ENCODE measurements at places on chromosomes 2 and 18.

DNA sequence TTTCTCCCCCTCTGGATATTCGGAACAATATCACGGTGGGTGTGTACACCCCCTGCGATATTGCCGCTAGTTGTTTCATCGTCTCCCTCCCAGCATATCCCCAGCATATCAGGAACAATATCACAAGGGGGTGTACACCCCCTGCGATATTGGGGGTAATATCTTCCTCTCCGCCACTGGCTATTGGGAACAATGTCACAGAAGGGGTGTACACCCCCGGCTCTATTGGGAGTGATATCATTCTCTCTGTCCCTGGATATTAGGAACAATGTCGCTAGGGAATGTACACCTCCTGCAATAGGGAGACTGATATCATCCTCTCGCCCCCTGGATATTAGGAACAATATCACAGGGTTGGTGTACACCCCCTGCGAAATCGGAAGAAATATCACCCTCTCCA is 1932.0 kb downstream of the SUCLG1 start:
- ATAC-seq = no peak

DNA sequence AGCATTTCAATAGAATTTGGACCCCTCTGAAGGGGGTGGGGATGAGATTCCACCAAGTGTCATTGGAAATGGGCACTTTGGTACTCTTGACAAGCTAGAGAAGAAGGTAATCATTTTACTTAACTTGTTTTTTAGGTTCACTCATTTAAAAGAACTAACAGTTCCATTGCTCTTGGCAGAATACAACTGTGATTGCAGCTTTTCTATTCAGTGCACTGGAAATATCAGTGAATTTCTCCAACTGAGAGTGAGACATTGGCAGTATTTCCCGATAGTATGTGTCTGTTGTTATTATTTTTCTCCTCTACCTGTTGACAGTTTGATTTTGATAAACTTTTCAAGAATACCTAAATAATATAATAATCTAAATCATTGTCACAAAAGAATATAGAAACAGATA is 1356.7 kb upstream of the NXPH2 start:
- ATAC-seq = no peak

DNA sequence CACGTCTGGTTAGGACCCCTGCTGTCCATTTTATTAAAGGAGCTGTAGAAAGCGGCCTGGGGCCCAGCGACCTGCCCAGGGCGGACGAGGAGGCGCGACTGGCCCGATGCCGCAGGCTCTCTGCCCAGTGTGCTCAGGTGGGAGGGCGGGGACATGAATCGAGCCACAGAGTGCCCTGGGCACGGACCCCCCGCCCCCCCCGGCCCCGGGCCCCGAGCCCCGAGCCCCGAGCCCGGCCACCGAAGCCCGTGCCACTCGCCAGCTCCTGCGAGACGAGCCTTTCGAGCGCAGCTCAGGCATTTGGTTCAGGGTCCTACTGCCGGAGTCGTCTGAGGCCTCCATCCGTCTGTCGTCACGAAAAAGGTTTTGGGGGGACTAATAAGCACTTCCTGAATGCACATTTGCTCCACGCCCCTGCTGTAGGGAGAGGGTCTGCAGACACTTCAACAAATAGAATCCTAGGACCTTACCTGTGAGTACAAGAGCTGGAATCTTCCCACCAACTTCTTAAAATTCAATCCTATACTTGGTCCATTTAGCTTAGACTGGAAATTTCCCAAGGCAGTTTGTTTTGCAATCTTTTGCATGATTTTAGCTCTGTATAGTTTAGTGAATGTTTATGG is 602 bp upstream of the ADAM17 start:
- peak; percentile 68 for ATAC-seq

DNA sequence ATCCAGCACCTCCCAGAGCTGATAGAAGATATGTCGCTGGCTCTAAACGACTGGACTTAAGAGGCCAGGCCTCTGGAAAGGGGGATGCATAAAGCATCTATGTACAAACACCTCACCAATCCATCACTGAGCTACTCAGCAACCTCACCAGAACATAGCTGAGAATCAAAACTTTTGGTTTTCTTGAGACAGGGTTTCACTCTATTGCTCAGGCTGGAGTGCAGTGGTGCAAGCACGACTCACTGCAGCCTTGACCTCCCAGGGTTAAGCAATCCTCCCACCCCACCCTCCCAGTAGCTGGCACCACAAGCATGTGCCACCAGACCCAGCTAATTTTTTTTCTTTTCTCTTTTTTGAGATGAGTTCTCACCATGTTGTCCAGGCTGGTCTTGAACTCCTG is 62.9 kb upstream of the MSH6 start:
- ATAC-seq = no peak

DNA sequence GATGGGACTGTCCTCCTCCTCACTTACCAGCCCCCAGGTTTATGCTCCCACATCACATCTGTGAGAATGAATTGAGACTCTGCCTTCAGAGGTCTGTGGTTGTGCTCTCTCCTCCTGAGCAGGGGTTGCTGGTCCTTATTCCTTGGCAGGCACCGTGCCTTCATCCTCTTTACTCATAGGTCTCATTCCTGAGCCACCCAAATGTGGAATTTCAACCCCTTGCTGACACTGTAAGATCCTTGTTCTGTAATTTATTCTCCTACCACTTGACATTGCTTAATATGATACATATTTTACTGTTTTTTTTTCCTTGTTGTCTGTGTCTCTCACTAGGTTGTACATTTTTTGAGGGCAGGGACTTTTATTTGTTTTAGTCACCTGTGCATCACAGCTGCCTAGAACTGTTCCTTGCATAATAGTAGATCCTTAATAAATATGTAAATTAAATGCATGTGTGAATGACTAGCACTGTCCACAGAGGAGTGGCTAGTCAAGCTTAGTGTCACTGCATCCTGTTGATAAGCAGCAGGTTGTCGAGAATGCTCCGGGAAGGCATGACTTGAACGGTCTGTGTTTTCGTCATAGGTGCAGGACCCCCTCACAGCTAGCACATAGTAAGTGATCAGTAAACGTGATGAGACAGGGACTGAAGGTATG is 180.6 kb downstream of the ZNF407 start:
- ATAC-seq = no peak

DNA sequence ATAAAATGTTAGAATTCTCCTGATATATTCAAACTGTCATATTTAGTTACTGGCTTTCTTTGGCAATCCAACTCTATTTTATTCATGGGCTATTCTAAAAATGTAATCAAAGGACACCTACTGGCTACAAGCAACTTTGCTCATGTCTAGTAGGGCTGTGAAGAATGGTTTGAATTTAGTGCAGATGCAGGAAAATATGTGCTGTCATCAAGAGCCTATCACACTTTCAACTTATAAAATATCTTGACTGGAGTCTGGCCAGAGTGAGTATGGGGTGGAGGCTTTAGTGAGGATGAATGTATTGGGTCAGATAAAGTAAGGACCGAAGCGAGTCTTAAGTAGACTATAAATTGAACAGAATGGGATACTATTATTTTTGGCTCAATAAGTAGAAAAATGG is 343.4 kb upstream of the SPRED2 start:
- ATAC-seq = no peak

- ATAC-seq = no peak
Measured at GRCh38 chr2:120722568-120723421, 12.9 kb upstream of the GLI2 start.

GRCh38 chr2:118847762-118848172 is 319 bp upstream of the EN1 start:
- ATAC-seq = no peak

DNA sequence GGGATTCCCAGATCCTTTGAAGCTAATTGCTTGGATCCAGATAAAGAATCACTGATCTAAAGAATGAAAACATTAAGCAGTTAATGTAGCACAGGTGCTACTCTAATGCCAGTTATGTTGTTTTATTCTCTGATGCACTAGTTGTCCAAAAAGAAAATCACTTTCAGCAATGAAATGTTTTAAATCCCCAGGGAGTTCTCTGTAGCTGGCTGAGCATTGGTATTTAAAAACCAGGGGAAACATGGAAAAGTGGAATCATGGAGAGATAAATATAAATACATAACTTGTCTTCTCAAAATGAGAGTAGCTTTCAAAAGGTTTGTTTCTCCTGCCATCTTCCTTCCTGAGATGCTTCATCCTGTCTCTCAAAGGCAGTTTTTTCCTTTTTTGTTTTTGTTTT is 37.7 kb downstream of the CD302 start:
- no peak for ATAC-seq

All from stimulated activated memory B cell treated with anti-CD40 and anti-IgM and Interleukin-4, amounts not matched to agents 10 μg/mL and 1 μg/mL and 100 μg/mL, for 72 hours (primary cell).